CD4-positive, alpha-beta T cell treated with Interleukin-6 for 4 hours (primary cell): ENCODE measurements at places on chromosomes 16 and 17.

DNA sequence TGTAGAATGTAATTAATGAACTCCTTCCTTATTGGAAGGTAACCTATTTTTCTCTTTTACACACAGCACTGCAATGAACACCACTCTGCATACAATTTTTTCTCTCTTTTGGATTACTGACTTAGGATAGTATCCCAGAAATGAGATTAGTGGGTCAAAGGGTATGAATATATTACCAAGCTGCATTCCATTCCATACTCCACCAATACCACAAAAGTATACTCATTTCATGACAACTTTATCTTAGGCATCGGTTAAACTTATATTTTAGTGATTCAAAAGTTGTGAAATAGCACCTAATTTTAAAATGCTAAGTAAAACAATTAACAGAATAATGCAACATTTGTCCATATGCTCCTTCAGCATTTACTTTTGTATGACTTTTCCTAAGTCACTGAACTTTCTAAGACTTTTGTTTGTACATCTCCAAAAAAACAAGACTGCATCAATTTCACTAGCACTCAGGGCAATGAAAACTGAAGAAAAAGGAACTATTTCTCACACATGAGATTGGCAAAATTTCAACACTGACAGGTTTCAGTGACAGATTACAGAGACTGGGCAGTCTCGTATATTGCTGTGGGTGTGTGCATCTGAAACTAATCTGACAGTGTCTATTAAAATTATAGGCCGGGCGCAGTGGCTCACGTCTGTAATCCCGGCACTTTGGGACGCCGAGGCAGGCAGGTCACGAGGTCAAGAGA lies 32.1 kb downstream of the HELZ start:
- DNase-seq, result no peak

- no peak for DNase-seq
Measured at GRCh38 chr17:19449656-19450055, 38.6 kb downstream of the RNF112 start.

GRCh38 chr16:6964679-6965078 lies 368.0 kb upstream of the RBFOX1 start:
- DNase-seq, result no peak

DNA sequence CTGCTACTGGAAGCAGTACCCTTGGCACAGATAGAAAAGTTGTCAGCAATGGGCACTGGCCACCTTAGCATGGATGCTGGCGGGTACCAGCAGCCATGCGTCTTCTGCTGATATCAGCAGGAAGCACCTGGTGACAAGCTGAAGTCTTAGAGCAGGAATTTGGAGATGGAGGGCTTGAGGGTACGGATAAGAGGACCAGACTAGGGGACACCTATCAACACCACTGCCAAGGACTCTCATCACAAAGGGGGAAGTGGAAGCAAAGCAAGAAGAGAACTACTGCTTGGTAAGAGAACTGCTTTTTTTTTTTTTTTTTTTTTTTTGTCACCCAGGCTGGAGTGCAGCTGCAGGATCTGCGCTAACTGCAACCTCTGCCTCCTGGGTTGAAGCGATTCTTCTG lies 35.4 kb upstream of the LYRM9 start:
- no peak for DNase-seq

DNA sequence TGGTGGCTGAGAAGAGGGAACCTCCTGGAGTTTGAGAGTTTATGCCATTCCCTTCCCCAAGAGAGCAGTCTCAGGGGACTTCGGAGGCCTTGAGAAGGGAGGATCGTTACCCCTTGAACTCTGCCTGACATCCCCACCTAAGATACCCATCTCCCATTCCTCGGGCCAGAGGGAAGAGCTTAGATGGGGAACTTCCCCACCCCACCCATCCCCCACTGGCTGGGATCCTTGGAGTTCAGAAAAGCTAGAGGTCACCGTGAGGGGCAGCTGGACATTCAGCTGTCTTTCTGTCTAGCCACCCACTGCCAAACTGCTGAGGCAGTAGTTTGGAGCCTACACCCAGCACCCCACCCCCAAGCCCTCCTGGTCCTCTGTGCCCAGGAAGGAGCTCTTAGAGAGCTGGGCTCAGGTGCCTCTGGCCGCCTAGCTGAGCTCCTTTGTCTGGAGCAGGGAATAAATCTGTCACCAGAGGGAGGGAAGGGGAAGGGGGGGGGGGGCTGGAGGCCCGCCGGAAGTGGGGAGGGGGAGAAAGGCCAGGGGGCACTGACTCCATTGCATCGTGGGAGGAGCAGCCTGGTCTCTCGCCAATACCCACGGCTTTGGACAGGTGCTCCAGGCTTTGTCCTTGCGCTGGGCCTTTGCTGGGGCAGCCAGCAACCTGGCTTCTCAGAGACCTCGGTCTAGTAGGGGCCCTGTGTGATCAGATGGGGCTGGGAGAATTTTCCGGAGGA lies 1.0 kb downstream of the HSD11B2 start:
- DNase-seq, result no peak

- DNase-seq, result peak; percentile 47
Measured at GRCh38 chr16:3187798-3188674, at the start of gene OR1F1. OR1F1 (plus strand) TSS chr16:3188204.

DNA sequence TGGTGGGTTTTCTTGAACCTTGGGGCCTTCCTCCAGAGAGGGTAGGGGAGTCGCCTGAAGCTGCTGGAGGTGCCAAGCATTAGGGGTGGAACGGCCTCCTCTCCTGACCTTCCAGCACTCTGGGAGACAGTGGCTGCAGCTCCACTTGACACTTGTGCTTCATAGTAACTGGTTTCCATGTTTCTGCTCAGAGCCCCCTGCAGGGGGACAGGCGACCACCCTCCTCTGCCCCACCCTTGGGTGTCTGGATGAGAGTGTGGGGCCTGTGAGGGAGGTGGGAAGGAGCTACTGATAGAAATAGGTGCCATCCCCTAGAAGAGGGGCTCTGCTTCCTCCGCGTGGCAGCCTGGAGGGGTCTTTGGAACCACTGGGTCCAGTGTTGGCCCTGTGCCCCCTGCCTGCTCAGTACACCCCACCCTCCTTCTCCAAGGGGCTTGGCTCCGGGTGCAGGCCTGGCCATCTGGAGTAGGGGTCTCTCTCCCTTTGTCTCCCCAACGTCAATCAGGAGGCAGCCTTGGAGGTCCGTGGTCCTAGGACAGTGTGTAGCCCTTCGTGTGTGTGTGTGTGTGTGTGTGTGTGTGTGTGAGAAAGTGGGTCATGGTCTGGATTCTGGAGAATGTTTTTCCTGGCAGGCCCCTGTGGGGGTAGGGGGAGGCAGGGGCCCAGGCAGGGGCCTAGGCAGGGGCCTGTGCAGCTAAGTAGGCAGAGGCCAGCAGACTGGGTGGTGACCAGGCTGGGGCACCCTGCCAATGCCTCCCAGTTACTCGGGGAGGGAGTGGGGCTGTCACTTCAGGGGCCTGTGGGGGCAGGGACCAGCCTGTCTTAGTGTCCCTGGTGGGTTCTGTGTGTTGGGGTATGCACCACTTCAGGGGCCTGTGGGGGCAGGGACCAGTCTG lies 4.9 kb downstream of the LASP1 start:
- no peak for DNase-seq

GRCh38 chr16:4158143-4159093 lies 42.2 kb upstream of the ADCY9 start:
- no peak for DNase-seq

DNA sequence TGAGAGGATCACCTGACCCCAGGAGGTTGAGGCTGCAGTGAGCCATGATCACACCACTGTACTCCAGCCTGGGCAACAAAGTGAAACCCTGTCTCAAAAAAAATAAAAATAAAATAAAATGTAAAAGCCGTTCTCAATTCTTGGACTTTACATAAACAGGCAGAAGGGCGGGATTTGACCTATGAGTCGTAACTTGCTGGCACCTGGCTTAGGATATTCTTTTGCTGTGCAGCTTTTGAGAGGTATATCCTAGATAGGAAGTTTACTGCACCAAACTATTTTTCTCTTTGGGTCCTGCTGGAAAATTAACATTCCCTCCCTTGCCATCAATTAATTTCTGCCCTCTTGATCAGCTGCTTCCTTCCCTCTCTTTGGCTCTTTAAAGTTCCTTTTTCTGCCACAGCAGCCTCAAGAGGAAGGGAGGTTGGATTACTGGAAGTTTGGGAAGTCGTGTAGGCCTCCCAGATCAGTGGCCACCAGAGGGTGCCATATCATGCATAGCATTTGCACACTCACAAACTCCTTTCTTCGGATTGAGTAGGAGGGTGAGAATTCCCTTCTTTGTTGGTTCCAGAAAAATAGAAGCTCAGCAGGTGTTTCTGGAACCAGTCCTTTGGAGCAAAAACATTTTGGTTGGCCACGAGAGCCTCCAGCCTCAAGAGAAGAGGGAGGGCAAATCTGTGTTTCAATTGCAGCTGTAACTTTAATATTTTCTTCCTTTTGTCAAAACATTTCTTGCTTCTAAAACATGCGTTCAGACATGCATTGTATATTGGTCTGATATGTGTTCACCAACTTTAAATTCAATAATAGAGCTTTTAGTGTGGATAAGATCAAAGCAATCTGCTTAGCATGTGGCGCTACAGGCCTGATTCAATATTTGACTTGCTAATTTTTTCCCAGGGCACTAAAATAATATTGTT lies 147.3 kb downstream of the CCDC182 start:
- DNase-seq, result peak; percentile 53

GRCh38 chr16:50316102-50316847 lies 49.9 kb downstream of the ADCY7 start:
- no peak for DNase-seq

DNA sequence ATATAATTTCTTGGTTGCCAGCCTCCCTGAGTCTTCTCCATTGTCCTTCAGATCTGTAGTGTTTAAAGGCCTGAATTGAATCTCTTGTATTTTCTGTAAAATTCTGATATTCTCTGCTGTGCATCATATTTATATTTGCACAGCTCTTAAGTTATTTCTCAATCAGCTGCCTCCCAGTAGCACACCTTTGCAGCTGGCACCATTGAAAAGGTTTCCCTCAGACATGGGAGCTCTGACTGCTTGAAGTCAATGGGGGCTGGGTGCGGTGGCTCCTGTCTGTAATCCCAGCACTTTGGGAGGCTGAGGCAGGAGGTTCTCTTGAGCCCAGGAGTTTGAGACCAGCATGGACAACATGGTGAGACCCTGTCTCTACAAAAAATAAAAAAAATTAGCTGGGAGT lies 40.4 kb downstream of the PITPNC1 start:
- DNase-seq, result no peak

- no peak for DNase-seq
Measured at GRCh38 chr16:53704445-53704813, 473 bp downstream of the FTO start.

GRCh38 chr16:21301168-21301894 lies 23.2 kb upstream of the CRYM start:
- DNase-seq, result peak; percentile 52

DNA sequence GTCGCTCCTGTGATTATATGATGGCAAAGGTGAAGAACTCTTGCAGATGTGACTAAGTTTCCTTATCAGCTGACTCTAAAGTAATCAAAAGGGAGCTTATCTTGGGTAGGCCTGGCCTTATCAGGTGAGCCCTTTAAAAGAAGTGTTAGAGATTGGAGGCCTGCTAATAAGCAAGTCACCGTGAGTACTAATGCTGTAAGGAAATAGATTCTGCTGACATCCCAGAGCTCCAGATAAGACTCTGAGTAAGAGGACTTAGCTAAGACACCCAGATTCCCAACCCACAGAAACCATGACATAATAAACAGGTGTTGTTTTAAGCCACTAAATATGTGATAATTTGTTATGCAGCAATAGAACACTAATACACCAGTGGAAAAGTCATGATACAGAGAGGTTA lies 99.9 kb upstream of the FAM20A start:
- no peak for DNase-seq

DNA sequence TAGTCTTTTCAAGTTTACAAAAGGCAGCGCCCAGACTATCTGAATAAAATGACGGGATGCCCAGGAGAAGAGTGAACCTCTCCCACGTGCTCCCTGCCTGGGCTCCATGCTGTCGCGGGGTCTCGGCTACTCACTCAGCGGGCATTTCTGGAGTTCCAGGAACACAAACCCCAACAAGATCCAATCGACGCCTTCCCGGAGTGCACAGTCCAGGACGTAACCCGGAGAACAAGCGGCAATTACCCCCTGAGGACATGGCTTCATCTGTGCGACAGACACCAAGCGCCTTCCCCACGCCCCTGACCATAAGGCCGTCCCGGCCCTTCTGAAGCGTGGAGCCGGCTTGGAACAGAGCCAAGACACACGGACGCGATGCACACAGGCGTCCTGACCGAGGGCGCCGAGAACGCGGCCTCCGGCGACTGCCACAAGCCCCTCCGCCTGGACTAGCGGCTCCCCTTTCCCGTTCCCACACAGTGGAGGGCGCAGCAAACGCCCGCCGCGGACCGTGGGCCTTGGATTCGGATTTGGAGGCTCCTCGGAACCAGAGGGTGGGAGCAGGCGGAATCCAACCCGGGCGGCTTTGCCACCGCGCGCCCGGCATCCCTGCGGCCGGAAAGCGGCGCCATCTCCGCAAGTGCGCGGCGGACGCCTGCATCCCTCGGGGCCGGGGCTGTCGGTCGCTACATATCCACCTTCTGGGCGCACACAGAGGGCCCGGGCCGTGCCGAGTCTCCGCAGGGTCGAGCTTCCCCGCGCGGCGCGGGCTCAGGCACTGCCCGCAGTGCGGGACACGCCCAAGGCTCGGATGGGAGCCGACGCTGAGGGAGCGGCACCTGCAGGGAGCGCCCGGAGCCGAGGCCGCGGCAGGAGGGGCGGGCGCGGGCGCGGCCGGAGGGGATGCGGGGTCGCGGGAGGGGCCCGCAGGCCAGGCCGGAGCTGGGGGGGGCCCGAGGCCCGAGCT lies 725 bp downstream of the ABCA3 start:
- DNase-seq, result peak; percentile 52

GRCh38 chr16:25692351-25692741 lies 587 bp downstream of the HS3ST4 start:
- DNase-seq, result no peak

DNA sequence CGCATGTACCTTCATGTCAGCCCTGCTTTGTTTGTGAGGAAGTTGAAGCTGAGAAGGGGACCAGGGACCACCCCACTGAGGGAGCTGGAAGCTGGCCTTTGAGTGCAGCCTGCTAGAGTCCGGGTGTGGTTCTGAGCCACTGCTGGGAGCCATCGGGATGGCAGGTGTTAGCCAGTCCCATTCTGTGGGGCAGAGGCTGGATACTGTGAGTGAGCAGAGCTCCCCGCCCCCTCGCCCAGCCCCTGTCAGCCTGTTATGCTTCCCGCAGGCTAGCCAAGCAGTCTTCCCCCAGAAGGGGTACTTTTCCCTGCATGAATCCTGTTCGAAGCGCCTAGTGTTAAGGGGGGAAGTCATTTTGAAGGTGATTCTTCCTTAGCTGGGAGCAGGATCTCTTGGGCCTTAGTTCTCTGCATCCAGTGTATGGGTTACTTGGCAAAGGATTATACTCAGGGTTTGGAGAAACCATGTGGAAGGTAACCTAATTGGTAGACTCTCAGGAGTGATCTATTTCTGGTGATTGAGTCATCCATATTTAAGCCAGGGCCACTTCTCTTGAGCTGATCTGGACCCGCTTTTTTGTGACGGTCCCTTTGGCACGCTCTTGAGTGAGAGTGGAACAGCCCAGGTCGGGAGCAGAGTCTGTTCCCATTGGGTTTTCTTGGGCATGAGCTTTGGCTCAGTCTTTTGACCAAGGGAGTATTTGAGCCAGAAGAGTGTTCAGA lies 23.8 kb downstream of the AKAP1 start:
- no peak for DNase-seq

DNA sequence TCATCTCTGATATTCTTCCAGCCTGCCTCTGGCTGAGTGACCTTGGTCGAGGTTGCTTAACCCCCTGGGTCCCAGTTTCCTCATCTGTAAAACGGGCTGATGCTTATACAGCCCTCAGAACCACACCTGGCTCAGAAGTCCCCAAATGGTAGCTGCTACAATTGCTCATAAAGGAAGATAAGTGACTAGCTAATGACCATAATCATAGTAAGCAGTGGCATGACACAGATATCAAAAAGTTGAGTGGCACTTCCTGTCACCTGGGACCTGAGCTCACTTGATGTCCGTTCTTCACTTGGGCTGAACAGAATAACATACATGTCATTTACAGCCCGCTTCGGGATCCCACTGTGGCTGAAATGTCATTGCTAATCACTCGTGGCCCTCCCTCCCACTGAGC lies 1.8 kb downstream of the MGRN1 start:
- no peak for DNase-seq
